ENCODE measurements at places on chromosomes 2 and 18.
A peak's percentile ranks its signal among the peaks of the same experiment; 100 is the strongest.

GRCh38 chr2:61005736-61006135 is 11.8 kb upstream of the PEX13 start:
- DNase-seq: no peak

DNA sequence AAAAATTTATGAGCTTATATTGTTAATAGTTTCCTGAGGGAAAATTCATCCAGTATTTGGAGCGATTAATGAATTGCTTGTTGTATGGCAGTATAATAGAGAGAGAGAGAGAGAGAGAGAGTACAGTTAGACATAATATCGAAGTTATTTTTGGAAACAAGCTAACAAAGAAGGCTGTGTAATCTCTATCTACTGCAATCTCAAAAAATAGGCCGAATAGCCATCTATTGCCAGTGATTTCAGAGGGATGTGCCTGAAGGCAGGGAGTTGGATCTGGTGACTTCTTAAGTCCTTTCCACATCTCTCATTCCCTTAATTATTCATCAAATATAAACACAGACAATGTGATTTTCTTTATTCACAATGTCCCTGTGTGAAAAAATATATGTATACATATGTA is 433.1 kb upstream of the RAB12 start:
- DNase-seq: no peak

DNA sequence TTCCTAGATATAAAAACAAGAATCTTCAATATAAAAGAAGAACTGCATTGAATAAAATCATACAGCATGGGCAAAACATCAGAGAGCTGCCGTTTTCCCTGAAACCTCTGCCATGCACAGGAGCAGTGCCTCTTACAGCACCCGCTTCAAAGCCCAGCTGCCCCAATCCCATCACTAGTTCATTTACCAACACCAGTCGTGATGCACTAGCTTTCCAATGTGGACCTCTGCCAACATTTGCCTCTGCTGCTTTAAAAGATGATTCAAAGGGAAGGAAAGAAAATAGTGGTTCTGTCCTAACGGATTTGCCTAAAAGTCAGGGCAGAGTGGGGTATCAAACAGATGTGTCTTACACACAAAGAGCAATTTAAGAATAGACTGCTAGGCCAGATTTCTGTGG is 43.4 kb upstream of the AP1S3 start:
- DNase-seq: no peak

DNA sequence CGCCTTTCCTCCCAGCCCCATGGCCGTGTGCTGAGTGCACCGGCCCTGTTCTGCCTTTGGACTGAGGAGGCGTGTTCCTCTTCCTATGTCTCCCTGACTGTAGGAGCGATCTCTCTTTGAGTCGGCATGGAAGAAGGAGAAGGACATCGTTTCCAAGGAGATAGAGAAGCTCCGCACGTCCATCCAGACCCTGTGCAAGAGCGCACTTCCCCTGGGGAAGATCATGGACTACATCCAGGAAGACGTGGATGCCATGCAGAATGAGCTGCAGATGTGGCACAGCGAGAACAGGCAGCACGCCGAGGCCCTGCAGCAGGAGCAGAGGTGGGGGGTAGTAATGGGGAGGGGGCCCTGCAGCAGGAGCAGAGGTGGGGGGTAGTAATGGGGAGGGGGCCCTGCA is 29.4 kb upstream of the ASB1 start:
- no peak for DNase-seq

DNA sequence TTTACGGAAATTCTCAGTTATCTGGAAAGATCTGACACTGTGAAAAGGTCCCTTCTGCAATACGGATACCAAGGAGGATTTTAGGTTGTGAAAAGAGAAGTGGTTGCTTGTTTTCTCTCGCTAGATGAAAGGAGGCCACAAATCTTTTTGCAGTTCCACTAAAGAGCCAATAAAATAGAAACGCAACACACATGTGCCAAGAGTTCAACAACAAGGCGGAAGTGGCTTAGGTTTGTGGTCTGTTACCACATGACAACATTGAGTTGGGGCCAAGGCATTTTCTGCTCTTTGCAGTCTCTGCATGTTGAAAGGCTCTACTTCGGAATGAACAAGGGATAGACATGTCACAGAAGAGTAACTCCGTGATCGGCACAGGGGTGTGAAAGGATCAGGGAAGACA is 115.7 kb upstream of the OSR1 start:
- no peak for DNase-seq

DNA sequence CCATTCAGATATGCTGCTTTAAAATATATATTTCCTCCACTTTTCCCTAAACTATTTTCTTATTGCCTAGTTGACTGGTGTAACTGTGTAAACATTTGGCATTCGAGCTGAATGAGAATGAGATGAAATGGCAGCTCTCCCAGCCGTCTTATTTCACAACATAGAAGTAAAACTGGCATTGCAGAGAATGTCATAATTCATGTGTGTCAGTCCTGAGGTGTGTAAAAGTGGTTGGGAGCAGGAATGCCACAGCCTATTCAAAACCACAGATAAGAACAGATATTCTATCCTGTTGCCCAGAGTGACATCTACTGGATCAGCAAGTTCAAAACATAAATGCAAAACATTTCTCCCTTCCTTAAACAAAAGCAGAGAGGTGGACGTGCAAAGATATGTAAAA is 565.5 kb upstream of the CHAC2 start:
- no peak for DNase-seq

DNA sequence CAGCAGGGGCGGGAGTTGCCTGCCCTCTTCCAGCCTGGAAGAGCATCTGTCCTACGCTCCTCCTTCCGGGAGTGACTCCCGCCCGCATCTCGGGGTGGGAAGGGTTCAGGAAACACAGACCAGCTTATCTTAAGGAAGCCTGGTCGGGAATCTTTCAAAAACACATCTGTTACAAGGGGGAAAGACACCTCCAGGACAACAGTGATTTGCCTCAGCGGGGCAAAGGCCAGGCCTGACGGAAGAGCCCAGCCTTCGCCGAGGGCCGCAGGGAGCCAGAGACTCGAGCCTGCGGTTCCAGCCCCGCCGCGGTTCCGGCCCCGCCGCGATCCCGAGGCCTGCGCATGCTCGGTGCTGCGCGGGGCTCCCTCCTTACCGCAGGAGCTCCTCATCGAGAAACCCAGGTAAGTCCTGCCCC is 38.1 kb upstream of the TGIF1 start:
- peak; percentile 15 for DNase-seq

DNA sequence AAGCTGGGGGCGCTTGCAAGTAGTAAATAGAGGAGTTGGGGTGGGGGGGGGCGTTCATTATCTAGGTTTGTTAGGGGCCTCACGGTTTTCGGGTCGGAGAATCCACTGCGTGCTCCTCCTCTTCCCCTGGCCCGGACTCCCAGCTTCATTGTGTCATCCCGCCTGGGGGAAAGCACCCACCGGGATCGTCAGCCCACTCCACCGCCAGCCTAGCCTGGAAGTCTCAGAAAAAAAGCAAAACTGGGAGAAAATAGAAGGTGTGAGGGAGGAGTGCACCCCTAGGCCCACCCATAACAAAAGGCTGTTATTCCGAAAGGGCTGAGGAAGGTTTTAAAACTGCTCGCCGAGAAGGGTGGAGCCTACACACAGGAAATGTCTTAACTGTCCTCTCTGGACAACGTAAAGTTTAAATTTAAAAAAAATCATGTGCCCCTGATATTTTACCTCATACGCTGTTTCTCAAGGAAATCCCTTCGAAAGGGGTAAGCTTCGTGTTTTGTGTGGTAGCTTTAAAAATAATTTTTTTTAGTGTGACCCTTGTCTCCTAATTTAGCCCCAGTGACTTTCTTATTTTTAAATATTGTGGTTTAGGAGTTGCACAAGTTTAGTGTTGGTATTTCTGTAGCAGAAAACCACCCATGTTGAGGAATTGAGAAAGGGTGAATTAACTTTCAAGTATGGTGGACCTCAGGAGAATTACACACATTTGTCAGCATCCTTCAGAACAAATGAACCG is 104.2 kb downstream of the SPTBN1 start:
- no peak for DNase-seq

- DNase-seq: no peak
Observed at GRCh38 chr2:1503471-1504310, 90.4 kb downstream of the TPO start.

- DNase-seq: no peak
Observed at GRCh38 chr18:26322890-26323653, 96.8 kb downstream of the TAF4B start.

DNA sequence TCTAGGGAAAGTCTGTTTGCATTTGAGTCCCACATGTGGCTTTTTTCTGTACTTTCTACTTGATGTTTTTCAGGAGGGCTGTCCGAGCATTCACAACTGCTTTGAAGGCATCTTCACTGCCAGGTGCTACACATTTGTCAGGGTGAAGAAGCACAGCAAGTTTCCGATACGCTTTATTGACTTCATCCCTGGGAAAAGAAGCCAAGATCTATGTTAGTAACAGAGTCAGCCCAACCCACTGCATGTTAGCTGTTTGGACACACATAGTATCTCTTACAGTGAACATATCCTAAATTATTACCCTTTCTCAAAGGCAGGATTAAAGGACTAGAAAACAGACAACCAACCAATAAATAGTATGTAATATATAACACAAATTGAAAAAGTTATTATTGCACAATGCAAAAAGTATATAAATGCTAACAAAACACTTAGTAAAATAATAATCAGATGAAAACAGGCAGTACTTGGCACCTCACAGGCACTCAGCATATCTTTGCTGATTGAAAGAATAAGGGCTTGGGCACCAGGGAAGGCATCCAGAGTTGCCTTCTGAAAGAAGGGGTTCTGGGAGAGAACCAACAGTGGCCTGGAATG is 24.1 kb downstream of the DNAJC27 start:
- DNase-seq: no peak

GRCh38 chr2:35783723-35784122 is 571.9 kb upstream of the CRIM1 start:
- no peak for DNase-seq

GRCh38 chr2:75047992-75048625 is 89.7 kb downstream of the POLE4 start:
- no peak for DNase-seq

- no peak for DNase-seq
Observed at GRCh38 chr2:46704593-46704992, 211.0 kb downstream of the MCFD2 start.

DNA sequence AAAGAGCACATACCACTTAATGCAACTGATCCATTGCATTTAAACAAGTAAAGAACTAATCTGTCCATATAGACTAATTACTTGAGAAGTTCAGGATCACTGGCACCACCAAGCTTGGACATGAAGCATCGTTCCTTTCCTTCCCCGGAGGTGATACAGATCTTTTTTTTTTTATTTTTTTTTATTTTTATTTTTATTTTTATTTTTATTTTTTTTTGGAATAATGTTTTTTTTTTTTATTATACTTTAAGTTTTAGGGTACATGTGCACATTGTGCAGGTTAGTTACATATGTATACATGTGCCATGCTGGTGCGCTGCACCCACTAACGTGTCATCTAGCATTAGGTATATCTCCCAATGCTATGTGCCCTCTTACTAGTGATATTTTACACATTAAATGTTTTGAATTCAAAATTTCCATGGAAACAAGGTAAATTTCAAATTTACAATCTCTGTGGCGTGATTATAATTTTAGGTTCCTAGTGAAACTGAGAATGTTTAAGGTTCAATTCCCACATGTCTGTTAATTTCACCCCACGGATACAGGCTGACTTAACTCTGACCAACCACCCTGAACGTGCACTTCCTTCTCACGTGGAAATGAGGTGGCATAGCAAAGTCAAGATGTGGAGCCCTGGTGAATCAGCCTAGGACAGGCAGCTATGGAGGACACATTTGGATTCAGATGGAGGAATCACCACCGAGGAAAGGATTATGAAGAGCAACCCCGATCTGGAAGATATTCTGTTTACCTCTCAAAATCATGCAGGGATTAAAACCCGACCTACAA is 101.6 kb upstream of the THOC1 start:
- DNase-seq: no peak

GRCh38 chr2:237718277-237718634 is 80.3 kb upstream of the RBM44 start:
- DNase-seq: no peak

DNA sequence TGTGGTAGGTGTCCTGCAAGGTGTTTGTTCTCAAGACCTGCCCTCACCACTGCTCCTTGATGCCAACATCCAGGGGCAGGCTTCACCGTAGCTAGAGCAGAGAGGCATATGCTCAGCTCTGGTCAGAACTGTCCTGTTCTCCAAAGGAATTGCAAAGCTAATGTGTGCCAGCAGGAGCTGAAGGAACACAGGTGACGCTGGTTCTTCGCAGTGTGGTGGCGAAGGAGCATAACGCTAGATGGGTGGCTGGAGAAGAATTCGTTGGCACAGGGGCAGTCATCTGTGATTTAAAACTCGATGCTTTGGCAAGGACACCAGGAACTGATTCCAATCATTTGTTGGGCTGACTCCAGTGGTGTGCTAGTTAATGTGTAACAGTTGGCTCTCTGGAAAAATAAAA is 11.4 kb upstream of the PER2 start:
- DNase-seq: no peak
